Stimulated activated naive B cell treated with anti-CD40 and anti-IgM and Interleukin-4, amounts not matched to agents 10 μg/mL and 1 μg/mL and 100 μg/mL, for 72 hours (primary cell): ENCODE measurements at places on chromosomes 7 and 10.

DNA sequence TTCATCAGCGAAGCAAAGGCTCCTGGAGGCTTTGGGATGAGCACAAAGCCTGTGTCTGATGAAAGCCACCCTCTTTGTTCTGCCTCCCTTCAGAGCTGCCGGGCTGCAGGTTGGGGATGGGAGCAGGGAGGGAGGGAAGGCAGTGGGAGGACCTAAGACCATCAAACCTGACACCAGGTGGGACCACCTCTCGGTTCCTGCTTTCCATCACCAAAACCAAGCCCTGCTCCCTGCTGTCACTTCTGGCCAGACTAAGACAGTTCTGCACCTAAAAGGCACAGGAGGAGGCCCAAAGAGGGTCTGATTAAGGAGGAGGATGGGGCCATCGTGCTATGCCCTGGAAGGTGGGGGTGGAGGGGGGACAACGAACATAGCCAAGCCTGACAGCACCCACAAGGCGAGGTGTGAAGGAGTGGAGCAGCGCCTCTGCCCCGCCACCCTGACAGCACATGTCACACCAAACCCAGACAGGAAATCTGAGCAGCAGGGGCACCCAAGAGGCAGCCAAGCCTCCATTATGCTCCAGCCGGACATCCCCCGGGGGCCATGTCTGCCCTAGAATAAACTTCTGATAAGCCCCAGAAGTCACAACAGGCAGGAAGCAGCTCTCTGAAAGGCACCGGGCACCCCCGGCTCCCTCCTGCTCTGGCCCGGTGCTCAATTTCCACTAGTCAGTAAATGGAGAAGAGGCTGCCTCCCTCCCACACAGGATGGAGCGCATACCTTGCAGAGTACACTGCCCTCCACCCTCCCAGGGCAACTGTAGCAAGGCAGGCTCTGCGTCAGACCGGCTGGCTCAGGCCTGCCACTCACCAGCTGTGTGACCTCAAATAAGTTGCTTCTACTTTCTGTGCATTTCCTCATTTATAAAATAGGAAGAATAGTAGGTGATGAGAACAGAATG, 48.9 kb downstream of the DLG5 start:
- peak; percentile 59 for DNase-seq

GRCh38 chr7:155931396-155932085, 119.3 kb upstream of the SHH start:
- DNase-seq = no peak

GRCh38 chr7:82760074-82760473, 316.5 kb upstream of the CACNA2D1 start:
- no peak for DNase-seq

- no peak for DNase-seq
Measured at GRCh38 chr7:120680985-120681384, 177.0 kb downstream of the TSPAN12 start.

DNA sequence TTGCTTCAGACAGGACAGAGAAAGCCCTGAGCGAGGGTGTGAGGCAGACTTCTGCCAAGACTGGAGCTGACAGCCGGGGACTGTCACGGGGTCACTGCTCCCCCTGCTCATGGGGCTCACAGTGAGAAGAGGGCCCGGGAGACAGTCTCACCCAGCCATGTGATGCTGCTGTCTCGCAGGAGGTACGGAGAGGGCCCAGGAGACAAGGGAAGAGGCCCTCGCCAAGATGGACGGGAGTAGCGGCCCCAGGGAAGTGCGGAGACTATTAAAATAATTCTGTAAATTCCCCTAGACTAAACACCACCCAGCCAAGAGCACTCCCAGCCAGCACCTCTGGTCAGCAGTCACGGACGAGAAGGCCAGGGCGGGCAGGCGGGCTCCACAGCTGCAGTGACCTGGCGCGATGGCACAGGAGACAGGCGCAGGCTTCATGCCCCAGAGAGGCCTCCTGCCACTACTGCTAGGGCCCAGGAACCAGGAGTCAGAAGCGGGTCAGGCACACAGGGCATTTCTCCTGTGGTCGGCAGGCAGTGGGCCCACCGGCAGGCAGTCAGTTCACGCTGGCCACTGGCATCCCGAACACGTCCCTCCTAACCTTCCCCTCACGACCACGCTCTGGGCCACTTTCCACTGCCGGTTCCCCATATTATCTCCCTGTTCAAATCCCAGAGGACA, 24.1 kb downstream of the WDR86 start:
- DNase-seq = no peak

DNA sequence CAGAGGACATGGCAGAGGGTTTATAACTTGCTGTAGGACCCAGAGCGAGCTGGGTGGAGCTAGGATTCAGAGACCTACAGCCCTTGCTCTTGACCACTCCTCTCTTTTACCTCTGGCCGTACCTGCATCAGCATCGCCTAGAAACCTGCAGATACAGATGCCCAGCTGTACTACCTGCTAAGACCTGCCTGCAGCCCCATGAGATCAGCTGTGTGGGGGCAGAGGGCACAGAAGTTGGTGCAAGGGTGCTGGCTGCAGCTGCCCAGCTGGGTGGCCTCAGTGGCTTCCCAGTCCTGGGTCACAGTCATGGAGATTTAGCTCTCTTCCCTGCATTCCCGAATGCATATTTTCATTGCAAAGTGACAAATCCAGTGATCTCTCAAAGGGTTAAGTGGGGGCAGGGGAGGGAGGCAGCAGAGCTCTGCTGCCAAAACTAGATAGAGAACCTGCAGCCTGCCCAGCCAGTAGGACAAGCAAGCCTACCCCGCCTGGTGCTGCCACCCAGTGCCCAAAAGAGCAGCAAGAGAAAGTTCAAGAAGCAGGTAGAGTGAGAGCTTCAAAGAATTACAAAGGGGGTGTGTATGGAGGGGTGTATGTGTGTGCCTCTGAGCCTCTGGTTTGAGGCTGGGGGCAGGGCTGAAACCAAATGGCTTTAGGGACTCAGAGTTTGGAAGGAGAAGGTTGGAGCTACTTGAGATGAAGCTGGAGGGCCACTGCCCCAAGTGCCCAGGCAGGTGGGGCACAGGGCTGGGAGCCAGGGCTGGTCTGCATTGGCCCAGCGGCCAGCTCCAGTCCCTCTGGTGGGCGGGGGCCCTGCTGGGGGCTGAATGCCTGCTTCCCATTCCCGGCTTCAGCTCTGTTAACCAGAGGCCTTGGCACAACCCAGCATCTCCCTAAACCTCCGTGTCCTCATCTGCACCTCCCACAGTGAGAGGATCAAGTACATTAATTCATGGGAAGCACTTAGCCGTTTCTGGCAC, 6.9 kb downstream of the FAM241B start:
- DNase-seq = no peak

DNA sequence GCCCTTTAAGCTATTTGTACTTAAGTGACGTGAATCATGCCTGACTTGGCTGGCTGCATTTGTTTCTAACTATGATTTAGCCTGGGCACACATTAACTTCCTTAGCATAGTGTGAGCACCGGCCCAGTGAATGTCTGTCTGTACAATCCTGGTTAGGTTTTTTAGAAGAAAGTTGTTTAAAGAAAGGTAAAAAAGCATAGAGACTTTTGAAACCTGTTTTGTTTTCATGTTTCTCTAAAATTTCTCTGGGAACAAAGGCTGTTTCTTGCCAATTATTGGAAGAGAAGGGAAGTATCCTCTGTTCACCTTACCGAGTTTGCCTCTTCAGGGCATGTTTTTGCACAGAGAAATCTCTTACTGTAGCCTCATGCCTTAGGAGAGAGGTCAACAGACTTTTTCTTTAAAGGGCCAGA, 42.9 kb upstream of the MET start:
- no peak for DNase-seq

DNA sequence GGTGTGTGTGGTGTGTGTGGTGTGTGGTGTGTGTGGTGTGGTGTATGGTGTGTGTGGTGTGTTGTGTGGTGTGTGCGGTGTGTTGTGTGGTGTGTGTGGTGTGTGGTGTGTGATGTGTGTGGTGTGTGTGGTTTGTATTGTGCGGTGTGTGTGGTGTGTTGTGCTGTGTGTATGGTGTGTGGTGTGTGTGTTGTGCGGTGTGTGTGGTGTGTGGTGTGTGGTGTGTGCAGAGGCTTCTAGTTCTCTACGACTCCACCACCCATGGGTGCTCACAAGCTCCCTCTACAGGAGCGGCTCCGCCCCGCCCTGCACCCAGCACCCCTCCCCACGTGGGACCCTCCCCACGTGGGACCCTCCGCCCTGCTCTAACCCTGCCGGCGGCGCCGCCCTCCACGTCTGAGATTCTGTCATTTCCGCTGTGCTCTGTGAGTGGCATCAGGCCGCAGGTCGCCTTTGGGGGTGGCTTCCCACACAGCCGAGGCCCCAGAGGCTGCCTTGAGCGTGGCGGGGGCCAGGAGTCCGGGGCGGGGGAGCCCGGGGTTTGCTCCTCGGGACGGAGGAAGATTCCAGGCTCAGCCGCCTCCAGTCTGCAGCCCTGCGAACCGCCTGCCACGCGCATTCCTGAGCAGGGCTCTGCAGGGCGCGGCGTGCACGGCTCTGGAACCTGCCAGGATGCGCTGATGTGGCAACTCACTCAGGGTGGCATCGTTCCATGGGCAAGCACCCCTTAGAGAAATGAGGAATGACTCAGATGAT, 37.0 kb upstream of the DNAJB6 start:
- no peak for DNase-seq

- peak; percentile 39 for DNase-seq
Measured at GRCh38 chr10:68231106-68231816, 652 bp downstream of the ATOH7 start.

GRCh38 chr7:121992068-121992467, 119.1 kb downstream of the PTPRZ1 start:
- no peak for DNase-seq

DNA sequence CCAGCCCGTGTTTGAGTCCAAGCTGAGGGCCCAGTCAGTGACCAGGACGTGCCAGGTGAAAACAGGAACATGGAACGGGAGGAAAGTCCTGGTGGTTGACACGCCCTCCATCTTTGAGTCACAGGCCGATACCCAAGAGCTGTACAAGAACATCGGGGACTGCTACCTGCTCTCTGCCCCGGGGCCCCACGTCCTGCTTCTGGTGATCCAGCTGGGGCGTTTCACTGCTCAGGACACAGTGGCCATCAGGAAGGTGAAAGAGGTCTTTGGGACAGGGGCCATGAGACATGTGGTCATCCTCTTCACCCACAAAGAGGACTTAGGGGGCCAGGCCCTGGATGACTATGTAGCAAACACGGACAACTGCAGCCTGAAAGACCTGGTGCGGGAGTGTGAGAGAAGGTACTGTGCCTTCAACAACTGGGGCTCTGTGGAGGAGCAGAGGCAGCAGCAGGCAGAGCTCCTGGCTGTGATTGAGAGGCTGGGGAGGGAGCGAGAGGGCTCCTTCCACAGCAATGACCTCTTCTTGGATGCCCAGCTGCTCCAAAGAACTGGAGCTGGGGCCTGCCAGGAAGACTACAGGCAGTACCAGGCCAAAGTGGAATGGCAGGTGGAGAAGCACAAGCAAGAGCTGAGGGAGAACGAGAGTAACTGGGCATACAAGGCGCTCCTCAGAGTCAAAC, 5.2 kb downstream of the GIMAP5 start:
- DNase-seq = no peak

GRCh38 chr7:77352665-77353406, 63.3 kb downstream of the GSAP start:
- DNase-seq = no peak

- no peak for DNase-seq
Measured at GRCh38 chr7:8908889-8909288, 475.5 kb downstream of the NXPH1 start.
